ENCODE measurements at places on chromosomes 1 and 21. TPM values are rescaled to one million over a fixed set of nuclear protein-coding genes. Genes with fewer than 3 reads are reported as not detected.

MROH7 gene
- total RNA-seq, result under 0.01 TPM

ZBTB17 gene
- 33.7 TPM for total RNA-seq

TRABD2B gene
- total RNA-seq, result under 0.01 TPM

GJA5 gene
- total RNA-seq, result 0.13 TPM

LY9 gene
- under 0.01 TPM for total RNA-seq

GPR61 gene
- not detected for total RNA-seq

GRCh38 chr1:60949826-60950197, 132.5 kb upstream of the NFIA start:
- DNase-seq, result no peak

DNA sequence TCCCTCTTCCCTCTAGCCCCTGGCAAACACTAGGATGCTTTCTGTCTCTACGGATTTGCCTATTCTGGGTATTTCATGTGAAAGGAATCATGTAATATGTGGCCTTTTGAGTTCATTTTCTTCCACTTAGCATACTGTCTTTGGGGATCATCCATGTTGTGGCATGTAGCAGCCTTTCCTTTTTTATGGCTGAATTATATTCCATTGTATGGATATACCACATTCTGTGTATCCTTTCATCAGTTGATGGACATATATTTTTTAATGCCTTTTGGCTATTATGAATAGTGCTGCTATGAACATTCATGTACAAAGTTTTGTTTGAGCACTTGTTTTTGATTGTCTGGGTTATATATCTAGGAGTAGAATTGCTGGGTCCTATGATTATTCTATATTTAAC, 258.4 kb upstream of the CSF3R start:
- DNase-seq, result no peak

- DNase-seq, result no peak
Observed at GRCh38 chr21:29793712-29794111, 146.1 kb downstream of the GRIK1 start.

GRCh38 chr1:74857676-74858075, 124.7 kb downstream of the TYW3 start:
- DNase-seq, result no peak

DNA sequence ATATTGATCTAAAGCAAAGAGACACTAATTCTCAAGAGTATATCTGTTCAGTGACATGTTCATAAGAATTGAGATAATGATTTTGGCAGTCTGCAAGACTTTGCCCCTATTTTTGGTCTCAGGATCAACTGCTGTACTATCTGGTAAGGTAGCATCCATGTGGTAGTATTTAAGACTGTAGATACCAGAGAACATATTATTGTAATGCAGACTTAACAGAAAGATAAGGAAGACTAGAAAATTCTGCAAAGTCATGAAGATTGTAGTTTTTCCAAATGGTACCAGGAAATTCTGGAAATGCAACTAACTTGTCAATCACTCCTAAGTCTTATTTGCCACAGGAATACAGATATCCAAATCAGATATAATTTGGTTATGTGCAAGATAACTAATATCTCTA, 35.1 kb downstream of the RNF2 start:
- DNase-seq, result no peak

DNA sequence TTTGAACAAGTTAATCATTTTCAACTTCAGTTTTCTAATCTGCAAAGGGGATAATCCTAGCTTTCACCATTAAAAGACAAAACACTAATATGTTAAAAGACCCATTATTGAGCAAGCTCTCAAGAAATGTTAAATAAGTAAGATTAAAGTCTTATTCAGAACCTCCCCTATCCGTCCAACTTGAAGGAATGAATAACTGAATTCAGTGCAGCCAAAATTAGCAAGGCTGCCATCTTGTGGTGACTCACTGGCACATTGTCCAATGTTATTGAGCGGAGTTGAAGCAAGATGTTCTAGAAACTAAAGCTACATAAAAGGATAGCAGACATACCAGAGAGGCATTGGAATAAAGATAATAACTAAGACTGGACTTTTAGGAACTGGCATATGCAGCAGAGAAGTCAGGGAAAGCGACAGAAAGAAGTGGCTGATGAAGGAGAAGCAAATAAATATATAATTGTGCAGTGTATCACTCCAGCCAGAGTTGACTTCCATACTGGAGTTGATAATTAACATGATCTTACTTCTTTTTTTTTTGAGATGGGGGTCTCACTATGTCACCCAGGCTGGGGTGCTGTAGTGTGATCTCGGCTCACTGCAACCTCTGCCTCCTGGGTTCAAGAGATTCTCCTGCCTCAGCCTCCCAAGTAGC, 8.2 kb upstream of the CAP1 start:
- peak; percentile 68 for DNase-seq

DNA sequence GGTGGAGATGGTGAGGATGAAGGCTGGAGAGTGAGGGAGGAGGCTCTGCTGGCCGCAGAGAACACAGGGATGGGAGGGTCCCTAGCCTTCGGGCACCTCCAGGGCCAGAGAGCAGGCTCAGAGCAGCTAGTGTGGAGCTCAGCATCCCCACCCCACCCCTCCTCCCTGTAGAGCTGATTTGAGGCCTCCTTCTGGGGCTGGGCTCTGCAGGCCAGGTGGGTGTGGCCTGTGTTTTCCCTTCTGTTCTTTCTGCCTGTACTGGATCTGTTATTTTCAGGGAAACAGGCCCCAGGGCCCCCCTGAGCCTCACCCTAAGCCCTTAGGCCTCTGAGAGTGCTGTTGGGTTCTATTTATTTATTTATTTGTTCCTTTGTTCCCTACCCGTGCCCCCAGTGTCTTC, 44.8 kb downstream of the TMCC2 start:
- DNase-seq, result no peak

DNA sequence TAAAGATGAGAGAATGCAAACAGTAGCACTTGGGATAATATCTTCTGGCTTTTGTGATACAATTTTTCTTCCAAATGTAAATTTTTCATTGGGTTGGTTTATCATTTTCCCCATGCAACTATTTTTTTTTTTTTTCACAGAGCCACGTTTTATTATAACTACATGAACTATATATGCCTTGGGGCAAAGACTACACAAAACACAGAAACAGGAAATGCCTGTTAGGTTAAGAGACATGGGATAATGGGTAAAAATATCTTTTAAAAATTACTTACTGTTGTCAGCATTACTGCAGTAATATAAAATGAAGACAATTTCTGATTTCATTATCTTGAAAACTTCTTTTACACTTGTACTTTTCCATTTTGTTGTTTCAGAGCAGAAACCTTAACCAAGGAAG, 74.6 kb downstream of the DISP1 start:
- DNase-seq, result peak; percentile 51

- no peak for DNase-seq
Observed at GRCh38 chr1:208083715-208084085, 160.5 kb downstream of the PLXNA2 start.

DNA sequence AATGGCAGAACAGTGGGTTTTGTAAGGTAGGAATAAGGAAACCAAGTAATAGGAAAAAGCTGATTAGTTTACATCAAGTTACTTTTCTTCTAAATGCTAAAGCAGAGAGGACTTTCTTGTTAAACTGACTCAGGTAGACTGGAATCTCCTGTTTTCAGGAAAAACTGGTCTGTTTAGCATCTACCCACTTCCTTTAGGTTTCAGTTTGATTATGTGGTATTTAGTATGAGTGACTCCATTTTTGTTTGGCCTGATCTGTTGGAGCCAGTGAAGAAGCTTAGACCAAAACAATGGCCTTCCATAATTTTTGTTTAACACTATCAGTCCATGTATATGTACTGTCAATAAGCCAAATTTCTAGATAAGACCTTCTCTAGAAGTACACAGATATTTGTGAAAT, 88.4 kb downstream of the EPB41 start:
- DNase-seq, result peak; percentile 67

GRCh38 chr1:229650045-229650444, 24.0 kb downstream of the URB2 start:
- DNase-seq, result no peak

DNA sequence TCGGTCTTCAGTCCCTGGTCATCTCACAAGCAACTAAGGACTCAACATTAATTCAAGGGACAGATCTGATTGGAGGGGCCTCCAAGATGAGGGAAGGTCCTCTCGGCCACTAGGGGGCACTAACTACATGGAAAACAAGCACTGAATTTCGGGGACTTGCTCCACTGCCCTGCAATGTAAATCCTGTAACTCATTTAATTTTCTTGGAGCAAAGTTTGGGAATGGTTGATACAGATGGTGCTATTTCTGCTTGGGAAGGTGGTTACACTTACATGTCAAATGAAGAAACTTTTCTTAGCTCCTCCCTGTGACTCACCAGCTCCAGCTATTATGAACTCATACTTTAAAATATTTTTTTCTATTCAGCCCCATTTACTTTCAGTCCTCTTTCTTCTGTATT, 97.4 kb upstream of the KCNJ15 start:
- DNase-seq, result peak; percentile 75

DNA sequence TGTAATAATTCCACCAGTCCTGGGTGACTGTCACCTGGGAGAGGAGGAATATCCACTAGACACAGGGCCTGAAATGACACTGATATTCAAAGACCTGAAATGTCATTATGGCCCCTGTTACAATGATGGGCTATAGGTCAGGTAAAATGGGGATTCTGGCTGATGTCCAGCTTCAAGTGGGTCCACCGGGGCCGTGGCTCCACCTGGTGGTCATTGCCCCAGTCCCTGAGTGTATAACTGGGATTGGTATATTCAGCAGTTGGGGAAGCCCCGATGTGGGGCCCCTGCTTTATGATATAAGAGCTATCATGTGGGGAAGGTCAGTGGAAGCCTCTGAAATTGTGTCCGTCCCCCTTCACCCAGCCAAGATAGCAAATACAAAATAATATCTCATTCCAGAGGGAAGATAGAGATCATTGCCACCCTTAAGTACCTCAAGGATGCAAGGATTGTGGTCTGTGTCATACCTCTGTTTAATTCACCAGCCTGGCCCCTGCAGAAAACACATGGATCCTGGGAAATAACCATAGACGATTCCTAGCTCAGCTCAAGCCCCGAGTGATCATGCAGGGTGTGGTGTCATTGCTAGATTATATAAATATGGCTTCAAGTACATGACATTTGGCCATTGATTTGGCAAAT, 19.4 kb downstream of the PLEKHO1 start:
- peak; percentile 37 for DNase-seq

- DNase-seq, result peak; percentile 93
Observed at GRCh38 chr1:16981269-16981849, 939 bp upstream of the MFAP2 start.

GRCh38 chr1:244280859-244281258, 170.8 kb downstream of the ADSS2 start:
- peak; percentile 20 for DNase-seq

GRCh38 chr1:86925742-86926141, 11.3 kb downstream of the HS2ST1 start:
- no peak for DNase-seq

DNA sequence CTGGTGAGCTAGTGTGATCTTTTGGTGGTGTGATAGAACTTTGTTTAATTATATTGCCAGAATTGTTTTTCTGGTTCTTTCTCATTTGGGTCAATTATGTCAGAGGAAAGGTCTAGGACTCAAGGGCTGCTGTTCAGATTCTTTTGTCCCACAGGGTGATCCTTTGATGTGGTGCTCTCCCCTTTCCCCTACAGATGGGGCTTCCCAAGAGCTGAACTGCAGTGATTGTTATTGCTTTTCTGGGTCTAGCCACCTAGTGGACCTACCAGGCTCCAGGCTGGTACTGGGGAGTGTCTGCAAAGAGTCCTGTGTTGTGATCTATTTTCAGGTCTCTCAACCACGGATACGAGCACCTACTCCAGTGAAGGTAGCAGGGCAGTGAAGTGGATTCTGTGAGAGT, 25.9 kb upstream of the CD84 start:
- no peak for DNase-seq

- no peak for DNase-seq
Observed at GRCh38 chr1:67313934-67314671, 6.4 kb downstream of the IL12RB2 start.

DNA sequence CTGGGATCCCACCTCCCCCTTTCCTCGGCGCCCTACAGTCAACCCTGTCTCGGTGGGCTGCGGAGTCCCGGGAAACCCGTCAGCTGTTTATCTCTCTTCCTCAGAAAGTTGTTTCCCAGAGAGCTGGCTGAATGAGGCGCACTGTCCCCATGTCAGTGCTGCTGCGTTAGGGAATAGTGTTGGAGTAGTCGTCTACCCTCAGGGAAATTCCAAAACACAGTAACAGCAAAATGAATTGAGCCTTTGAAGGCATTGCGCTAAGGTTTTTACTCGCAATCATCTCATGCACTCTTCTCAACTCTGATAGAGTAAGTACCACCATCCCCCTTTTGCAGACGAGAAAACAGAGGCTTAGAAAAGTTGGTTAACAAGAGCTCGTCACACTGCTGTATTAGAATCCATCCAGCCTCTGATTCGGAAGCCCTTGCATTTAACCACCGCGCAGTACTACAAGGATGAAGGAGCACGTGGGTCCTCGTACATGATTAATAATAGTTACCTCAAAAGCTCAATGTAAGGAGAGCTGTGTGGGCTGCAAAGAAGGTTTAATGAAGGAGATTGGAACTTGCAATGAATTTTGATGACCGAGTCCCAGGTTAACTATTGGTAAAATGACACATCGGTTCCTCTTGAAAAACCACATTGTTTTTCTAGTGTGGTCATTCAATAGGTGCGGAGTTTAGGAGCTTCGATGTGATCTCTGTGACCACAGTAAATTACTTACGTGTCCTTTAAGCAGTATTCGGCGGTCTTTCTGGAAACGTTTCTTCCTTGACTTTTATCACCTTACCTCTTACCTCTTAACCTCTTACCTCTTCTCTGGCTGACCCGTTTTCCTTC, 788 bp upstream of the EDEM3 start:
- DNase-seq, result peak; percentile 62

DNA sequence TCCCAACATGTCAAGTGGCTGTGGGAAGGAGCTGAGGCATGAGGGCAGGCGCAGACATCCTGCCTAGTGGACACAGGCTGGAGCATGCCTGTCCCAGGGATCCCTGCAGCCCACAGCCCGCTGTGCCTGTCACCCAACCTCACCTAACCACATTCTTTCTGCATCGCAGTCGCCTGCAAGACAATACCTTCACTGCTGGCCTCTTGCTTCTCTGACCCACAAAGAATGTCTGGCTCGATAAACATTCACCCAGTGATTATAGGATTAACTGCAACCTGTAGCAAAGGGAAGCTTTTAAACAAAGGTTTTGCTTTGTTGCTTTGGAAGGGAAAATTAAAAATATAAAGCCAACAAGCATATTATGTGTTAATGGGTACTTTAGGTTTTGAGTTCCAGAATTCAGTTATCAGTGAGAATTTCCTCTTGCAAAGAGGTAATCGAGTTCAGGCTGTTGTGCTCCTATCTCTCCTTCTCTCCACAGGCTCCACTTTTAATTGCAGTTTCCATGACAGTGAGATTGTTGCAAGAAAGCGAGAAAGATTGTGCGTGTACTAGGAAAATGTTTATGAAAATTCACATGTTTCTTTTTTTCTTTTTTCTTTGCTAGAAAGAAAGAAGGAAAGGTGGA, 40.0 kb upstream of the ZNF648 start:
- DNase-seq, result peak; percentile 87

- DNase-seq, result no peak
Observed at GRCh38 chr1:156899956-156900718, 6.6 kb downstream of the PEAR1 start.
